ENCODE measurements at places on chromosomes 12 and 14.

DNA sequence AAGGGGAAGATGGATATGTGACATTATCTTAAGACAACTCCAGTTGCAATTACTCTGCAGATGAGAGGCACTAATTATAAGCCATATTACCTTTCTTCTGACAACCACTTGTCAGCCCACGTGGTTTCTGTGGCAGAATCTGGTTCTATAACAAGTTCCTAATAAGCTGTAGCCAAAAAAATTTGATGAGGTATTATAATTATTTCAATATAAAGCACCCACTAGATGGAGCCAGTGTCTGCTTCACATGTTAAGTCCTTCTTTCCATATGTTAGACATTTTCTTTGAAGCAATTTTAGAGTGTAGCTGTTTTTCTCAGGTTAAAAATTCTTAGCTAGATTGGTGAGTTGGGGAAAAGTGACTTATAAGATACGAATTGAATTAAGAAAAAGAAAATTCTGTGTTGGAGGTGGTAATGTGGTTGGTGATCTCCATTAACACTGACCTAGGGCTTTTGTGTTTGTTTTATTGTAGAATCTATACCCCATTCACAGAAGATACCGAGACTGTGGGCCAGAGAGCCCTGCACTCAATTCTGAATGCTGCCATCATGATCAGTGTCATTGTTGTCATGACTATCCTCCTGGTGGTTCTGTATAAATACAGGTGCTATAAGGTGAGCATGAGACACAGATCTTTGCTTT, 36.9 kb downstream of the PSEN1 start:
- peak; percentile 82 for DNase-seq

GRCh38 chr14:59328454-59328853, 136.7 kb downstream of the GPR135 start:
- no peak for DNase-seq

- peak; percentile 98 for DNase-seq
These were observed 190.2 kb upstream of the SLC38A2 start for GRCh38 chr12:46562625-46563225.

GRCh38 chr12:124098101-124098757, 125.2 kb downstream of the ZNF664 start:
- no peak for DNase-seq

DNA sequence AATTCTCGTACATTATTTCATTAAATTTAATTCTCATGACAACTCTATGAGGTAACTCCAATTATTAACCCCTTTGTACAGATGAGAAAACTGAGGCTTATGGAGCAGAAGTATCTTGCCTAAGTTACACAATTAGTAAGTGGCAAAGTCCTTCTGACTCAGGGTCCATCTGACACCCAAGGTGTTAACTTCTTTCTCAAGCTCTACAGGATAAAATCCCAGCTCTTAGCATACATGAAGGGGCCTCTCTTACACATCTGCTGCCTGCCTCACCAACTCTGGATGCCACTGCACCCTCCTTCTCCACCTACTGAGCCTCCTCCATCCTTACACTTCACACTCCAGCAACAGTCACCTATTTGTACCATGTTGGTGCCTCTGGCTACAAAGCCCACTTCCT, 4.3 kb upstream of the KRT72 start:
- DNase-seq: no peak

GRCh38 chr12:104626069-104626837, 169.5 kb downstream of the CHST11 start:
- no peak for DNase-seq

DNA sequence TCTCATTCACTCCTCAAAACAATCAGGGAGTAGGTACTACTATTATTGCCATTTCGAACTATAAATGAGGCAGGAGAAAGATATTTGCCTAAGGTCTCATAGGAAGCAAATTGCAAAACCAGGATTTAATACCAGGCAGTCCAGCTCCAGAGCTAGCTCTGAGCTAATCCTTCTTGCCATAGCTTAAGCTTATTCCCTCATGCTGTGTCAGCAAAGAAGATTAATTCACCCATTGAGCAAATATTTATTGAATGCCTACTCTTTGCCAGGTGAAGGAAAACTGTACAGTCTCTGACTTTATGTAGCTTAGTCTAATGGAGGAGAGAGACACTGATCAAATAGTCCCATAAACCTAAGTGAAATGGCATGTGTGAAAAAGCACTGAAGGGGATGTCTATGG, 19.5 kb downstream of the KCNA5 start:
- no peak for DNase-seq
